GM18507 (cell line): ENCODE measurements at places on chromosomes 1 and 21.

GRCh38 chr1:30695439-30695841 lies 27.9 kb downstream of the MATN1 start:
- no peak for DNase-seq

GRCh38 chr1:231219422-231220401 lies 21.3 kb upstream of the GNPAT start:
- no peak for DNase-seq

- no peak for DNase-seq
Measured at GRCh38 chr1:42689912-42690311, 7.7 kb downstream of the YBX1 start.

DNA sequence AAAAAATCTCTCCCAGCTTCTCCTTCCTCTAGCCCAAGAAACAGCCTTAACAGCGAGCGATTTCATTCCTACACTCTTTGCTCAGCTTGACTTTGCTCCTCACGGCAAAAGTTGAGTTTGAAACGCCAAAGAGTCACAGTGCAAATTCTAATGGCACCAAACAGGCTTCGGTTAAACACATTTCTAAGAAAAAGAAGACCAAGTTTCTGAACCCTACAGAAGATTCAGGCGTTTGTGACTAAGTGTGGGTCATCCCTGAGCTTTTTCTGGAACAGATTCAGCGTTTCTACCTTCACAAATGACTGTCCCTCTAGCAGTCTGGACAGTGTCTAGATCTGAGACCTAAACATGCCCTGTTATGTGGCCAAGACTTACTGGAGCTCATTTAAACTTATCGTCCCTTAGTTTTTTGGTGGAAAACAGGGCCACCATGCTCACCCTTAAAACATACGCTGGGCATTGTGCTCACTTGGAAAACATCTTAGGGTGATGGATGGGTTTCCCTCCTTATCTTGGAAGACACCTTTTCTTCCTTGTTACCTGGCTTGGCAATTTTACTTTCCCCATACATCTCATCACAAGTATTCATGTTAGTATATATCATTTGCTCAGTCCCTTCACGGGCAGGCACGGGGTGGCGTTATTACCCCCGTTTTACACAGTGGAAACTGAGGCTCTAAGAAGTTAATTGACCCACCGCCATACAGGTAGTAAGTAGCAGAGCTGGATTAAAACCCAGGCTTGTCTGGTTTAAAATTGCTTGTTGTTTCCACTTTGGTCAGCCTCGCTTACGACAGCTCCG lies 1.0 kb downstream of the C1orf198 start:
- no peak for DNase-seq

DNA sequence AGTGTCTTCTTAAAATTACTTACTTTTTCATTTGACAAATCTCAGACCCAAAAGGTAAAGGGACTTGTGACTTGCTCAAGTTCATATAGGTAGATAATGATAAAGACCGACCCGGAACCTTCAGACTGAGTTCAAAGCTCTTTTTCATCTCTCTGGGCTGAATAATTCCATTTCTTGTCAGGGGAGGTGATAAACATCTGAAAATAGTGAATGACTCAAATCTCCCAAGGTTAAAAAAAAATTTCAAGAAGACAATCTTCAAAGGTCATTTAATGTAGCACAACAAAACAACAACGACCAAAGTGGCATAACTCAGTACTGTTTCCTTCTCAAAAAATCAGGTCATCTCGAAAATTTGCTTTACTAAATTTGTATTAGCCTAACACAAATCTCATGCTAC lies 20.6 kb downstream of the LUZP1 start:
- DNase-seq, result no peak

GRCh38 chr1:211531194-211532087 lies 39.5 kb upstream of the RD3 start:
- no peak for DNase-seq

GRCh38 chr1:4974981-4975685 lies 320.7 kb downstream of the AJAP1 start:
- DNase-seq, result no peak

- DNase-seq, result no peak
Measured at GRCh38 chr1:232422098-232422497, 207.8 kb downstream of the SIPA1L2 start.

GRCh38 chr1:151535326-151536271 lies 4.5 kb upstream of the TUFT1 start:
- DNase-seq, result no peak

GRCh38 chr1:15411593-15412137 lies 2.0 kb downstream of the EFHD2 start:
- DNase-seq, result peak; percentile 70

- no peak for DNase-seq
Measured at GRCh38 chr1:208211921-208212843, 32.0 kb downstream of the PLXNA2 start.

DNA sequence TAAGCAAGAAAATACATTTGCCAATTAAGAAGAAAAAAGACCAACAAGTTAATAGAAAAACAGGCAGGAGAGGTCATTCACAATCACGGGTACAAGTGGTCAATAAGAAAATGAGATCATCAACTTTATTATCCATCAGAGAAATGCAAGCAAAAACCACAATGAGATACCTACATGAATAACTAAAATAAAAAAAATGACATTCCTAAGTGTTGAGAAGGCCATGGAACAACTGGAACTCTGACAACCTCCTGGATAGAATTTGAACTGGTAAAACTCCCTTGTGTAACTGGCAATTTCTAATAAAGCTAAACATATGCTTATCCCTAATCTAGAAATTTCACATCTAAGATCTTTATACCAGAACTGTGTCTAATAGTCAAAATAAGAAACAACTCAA lies 135.4 kb upstream of the BACE2 start:
- DNase-seq, result no peak

GRCh38 chr1:221069178-221069903 lies 190.1 kb downstream of the HLX start:
- peak; percentile 32 for DNase-seq

- DNase-seq, result no peak
Measured at GRCh38 chr21:45279446-45280177, 8.1 kb downstream of the POFUT2 start.

DNA sequence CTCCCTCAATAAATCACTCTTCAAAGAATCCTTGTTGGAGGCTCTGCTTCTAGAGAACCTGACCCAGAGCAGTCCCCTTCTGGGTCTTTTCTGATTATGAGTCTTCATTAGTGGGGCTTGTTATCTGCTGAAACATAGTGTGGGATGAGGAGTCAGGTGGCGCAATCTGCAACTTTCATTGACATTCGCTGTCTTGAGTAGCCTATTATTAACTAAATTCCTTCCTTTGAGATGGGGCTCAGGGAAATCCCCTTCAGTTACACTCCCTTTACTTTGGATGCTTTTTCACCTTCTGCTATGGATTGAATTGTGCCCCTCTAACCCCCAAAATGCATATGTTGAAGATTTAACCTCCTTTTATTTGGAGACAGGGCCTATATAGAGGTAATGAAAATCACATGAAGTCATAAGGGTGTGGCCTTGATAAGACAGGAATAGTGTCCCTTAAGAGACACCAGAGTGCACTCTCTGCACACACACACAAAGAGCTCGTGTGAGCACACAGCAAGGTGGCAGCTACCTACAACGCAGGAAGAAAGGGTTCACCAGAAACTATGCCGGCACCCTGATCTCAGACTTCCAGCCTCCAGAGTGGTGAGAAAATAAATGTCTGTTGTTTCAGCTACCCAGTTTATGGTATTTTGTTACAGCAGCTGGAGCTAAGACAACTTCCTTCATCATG lies 19.5 kb downstream of the DIO1 start:
- DNase-seq, result no peak

- DNase-seq, result no peak
Measured at GRCh38 chr1:23483321-23484252, at the start of gene ASAP3. ASAP3 (minus strand) TSS chr1:23484179; CDS start chr1:23484133, 46 bp downstream.

DNA sequence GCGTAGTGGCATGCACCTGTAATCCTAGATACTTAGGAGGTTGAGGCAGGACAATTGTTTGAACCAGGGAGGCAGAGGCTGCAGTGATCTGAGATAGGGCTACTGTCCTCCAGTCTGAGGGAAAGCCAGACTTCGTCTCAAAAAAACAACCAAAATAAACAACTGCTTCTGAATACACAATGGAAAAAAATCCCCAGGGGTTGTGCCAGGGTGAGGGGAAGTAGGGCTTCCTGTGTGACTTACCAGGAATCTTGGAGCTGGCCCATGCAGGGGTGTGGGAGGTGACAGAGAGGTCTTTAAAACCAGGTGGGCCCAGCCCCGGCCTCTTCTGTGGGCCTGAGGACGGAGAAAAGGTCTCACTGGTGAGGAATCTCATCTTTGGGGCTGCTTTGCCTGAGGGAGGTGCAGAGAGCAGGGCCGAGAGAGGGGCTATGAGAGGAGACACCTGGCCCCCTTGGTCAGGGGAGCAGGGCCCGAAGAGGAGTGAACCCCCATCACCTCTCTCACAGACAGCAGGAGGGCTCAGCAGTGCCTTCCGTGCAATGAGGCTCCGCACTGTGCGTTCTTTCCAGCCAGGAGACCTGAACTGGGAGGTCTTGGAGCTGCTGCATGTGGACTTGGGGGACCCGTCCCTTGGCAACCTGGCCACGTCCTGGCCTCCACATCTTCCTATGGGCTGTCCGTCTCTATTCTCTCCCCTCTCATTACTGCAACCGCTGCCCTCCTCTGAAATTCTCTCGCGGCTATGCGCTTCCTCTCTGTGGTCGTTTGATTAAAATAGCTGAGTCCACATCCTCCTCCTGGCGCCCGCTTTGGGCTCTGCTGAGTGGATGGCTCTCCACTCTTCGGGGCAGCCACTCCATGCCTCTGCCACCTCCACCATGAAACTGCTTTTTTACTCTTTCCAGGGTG lies 10.7 kb downstream of the PLA2G5 start:
- no peak for DNase-seq

GRCh38 chr21:34511787-34512455 lies at the start of gene KCNE1:
KCNE1 (minus strand) TSS chr21:34512210; CDS start chr21:34449634, 62,576 bp downstream.
- no peak for DNase-seq

DNA sequence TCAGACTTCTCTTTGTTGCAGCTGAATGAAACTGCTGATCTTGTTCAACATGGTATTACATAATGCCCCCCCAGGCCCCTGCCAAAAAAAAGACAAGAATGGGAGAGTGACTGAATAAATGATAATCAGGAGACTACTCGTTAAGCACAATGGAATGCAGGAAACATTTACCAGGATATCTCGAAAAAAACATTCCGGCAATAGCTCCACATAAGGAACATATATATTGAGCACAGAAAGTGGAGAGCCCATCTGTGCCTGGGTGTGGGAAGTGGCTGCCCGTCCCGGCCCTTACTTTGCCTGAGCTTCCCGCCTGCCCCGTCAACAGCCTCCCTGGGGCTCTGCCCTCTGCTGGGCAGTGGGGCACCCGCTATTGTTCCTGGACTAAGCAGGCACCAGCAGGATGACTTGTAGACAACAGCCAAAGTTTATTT lies 13.3 kb downstream of the TRIM11 start:
- no peak for DNase-seq
